PC-9 (cell line): ENCODE measurements at places on chromosomes 11 and 22. TPM values are rescaled to one million over a fixed set of nuclear protein-coding genes. Genes with fewer than 3 reads are reported as not detected.

ANGPTL5 gene
- total RNA-seq: not detected in 2 replicates

ESAM gene
- 13.5 and 15.3 TPM in 2 replicates for total RNA-seq

MAP6 gene
- total RNA-seq: 0.45 TPM in 1 of 2 replicates, not detected in the other

OR5P2 gene
- 1.3 and 2.5 TPM in 2 replicates for total RNA-seq

SLC22A9 gene
- not detected in 2 replicates for total RNA-seq

OR9I1 gene
- not detected in 2 replicates for total RNA-seq

SLC16A8 gene
- not detected in 2 replicates for total RNA-seq

APOBEC3F gene
- total RNA-seq: 28.3 and 29.6 TPM in 2 replicates

DNA sequence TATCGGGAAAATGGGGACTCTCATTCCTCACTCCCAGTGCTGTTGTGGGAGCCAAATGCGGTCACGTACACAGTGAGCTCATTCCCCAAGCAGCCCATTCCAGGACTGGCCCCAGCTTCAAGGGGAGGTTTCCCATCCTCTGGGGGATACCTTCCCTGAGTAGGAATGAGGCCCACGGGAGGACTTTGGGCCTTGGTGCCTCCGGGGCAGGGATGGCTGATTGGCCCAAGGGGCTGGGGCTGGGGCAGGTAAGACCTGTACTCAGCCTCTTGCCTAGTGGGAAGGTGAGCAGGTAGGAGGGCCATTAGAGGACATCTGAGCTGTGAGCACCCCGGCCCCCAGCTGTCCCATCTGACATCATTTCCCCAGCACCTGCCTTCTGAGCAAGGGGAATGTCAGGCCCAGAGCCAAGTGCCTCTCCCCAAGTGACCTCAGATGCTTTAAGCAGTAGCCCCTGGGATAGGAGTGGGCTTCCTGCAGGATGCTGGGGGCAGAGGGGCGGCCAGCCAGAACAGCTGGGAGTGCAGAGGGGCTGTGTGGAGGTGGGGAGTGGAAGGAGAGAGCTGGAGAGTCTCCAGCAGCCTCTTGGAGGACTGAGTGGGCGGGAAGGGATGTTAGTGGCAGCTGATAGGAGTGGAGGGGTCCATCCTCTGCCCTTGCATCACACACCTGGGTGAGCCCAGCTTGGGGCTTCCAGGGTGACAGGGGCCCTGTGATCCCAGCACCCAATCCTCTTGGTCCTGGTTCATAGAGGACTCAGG, 58.4 kb downstream of the CD82 start:
- no peak overlapping the region for H3K27ac ChIP-seq
- no peaks in the 10 kb centered on the region for H3K4me1 ChIP-seq
- no peak overlapping the region for H3K4me3 ChIP-seq
- no peaks in the 10 kb centered on the region for H3K36me3 ChIP-seq
- no peak for DNase-seq

DNA sequence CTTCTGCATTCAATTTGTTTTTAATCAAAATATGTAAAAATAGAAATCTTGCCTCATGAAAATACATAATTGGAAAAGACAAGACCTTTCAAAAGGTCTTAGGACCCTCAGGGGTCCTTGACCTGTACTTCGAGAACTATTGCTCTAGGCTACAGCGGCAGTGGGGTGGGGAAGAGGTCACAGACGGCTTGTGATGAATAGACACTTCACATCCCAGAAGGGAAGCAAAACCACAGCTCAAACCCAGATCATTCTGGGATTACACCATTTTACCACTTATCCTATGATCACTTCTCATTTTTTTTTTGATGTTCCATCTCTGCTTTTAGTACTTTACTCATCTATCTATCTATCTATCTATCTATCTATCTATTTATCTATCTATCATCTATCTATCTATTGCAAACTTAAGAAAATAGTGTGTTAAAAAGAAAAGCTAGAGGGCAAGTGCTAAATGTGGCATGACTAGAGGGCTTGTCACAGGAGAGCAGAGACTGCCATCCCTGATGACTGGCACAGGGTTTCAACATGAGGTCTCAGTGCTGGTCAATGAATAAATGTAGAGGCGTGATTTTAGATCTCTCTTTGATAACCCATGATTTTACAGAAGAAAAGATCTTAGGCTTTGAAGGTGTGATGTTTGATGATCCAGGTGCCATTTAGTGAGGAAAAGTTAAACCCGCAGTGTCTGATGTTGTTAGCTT, 37.1 kb downstream of the RNF141 start:
- no peaks in the 10 kb centered on the region for H3K36me3 ChIP-seq
- DNase-seq: no peak
- no peak overlapping the region for H3K4me3 ChIP-seq
- no peak overlapping the region for H3K27ac ChIP-seq

DNA sequence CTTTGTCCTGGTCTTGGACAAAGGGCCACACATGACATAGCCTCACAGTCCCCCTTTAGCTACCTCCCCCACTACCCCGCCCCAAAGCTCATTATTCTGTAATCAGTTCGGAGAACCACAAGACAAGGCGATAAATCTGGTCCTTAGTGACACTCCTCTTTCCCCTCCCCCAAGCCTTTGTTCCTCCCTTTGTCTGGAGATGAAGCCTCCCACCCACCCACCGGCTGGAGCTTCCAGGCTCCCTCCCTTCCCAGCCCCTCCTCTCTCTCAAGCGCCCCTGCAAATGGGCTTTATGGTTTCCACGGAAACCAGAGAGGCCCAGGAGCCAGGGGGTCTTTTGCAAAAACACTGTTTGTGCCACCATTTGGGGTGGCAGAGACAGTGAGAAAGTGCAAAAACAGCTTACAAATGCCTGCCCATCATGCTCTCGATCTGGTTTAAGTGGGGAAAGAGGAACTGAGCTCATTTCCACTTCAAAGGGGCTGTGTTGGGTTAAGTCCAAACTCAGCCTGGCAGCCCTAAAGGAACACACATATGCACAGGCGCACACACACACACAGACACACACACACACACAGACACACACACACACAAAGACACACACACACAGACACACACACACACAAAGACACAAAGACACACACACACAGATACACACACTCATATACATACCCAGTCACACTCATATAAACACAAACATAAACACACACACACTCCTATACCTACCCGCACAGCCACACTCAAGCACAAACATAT, 23.5 kb downstream of the APLNR start:
- H3K4me3 ChIP-seq: no peak overlapping the region
- H3K36me3 ChIP-seq: no peaks in the 10 kb centered on the region
- H3K4me1 ChIP-seq: no peaks in the 10 kb centered on the region
- H3K27me3 ChIP-seq: no peaks in the 10 kb centered on the region
- no peak overlapping the region for H3K27ac ChIP-seq

GRCh38 chr22:38872172-38872830, at the start of gene CBX6:
CBX6 (minus strand) TSS chr22:38872216; CDS start chr22:38872190, 26 bp downstream.
- H3K27me3 ChIP-seq: no peaks in the 10 kb centered on the region
- DNase-seq: peak; percentile 97
- peak within 1 kb of the TSS; percentile 62 for H3K27ac ChIP-seq
- H3K4me3 ChIP-seq: peak within 1 kb of the TSS; percentile 83
- peaks cover 8% of the 10 kb centered on the region; the same call in 1 of the 2 replicates for H3K36me3 ChIP-seq

GRCh38 chr11:94140154-94140655, 11.6 kb downstream of the PANX1 start:
- no peak for DNase-seq
- H3K4me3 ChIP-seq: no peak overlapping the region
- no peaks in the 10 kb centered on the region for H3K27me3 ChIP-seq
- H3K27ac ChIP-seq: no peak overlapping the region

GRCh38 chr22:36225333-36225922, 13.9 kb downstream of the APOL2 start:
- no peak overlapping the region for H3K27ac ChIP-seq
- no peaks in the 10 kb centered on the region for H3K36me3 ChIP-seq
- H3K27me3 ChIP-seq: no peaks in the 10 kb centered on the region
- no peak overlapping the region for H3K4me3 ChIP-seq
- no peaks in the 10 kb centered on the region for H3K4me1 ChIP-seq

DNA sequence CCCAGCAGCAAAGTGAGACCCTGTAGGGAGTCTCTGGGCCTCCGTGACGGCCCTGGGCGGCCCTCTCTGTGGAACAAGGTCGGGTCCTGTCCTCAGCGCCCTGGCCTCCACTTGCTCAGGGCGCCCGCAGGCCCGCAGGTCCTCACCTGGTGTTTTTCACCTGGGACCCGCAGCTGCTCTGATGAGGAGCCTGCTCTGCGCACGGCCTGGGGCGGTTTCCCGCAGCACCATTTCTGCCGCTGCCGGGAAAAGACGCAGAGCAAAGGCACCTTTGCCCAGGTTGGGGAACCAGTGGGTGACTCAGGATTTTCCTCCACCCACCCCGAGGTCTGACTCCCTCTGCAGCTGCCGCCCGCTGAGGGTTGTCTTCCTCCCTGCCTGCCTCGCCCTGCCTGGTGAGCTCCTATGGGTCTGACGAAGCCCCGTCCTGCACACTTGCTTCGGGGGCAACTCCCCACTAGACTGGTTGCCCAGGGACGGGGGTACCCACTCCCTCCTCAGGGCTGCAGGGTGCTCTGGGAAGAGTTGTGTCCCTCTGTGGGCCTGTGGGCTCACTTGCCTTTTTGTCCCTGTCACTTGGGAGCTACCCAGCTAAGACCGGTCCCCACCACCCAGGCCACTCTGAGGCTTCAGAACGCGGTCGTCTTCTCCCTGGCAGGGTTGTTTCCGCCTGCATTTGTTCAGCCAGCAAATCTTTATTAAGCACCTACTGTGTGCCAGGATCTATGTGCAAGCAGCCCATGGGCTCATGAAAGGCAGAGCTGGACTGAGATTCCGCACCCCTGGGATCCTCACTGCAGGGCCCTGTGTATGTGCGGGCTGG, 89.5 kb downstream of the KCNQ1 start:
- no peaks in the 10 kb centered on the region for H3K36me3 ChIP-seq
- H3K27me3 ChIP-seq: peaks cover 8% of the 10 kb centered on the region

DNA sequence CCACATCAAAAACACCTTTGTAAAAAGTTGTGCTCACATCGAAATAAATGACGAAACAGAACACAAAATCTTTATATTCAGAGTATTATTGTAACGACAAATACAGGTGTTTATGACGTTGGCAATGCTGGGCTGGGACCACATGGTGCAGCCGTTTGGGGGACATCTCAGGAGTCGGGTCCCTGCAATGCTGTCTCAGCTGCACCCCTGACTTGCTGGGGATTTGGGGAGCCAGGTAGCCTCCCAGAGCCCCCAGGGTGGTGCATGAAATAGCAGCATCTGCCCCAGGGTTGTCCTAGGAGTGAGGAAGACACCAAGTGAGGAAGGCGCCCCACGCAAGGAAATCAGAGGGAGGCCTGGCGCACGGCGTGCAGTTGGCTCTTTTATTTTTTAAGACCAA, 1526.8 kb downstream of the BRD1 start:
- DNase-seq: no peak
- no peak overlapping the region for H3K4me3 ChIP-seq
- H3K27ac ChIP-seq: no peak overlapping the region
- no peaks in the 10 kb centered on the region for H3K36me3 ChIP-seq

GRCh38 chr22:21856868-21857267, 10.6 kb downstream of the MAPK1 start:
- no peaks in the 10 kb centered on the region for H3K27me3 ChIP-seq
- H3K36me3 ChIP-seq: no peaks in the 10 kb centered on the region
- peaks cover 4% of the 10 kb centered on the region for H3K4me1 ChIP-seq

- no peak overlapping the region for H3K27ac ChIP-seq
- H3K4me3 ChIP-seq: no peak overlapping the region
- H3K4me1 ChIP-seq: no peaks in the 10 kb centered on the region
- DNase-seq: no peak
- peaks cover 46% of the 10 kb centered on the region for H3K27me3 ChIP-seq
Measured at GRCh38 chr11:57235761-57236703, 1.0 kb downstream of the APLNR start.

DNA sequence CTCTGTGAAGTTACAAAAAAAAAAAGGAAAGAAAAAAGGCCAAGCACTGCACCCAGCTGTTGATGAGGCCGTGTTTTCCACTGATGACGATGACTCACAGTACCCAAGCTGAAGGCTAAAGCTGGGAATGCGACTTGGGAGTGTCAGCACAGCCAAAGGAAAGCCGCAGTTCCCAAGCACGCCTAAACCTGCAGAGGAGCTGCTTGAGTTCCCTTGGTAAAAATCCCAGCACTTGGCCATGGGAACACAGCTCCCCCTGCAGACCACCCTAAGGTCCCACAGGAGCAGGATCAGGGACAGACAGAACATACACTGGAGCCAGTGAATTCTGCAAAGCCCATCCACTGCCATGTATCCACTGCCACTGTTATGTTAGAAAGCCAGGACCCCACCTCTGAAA, 39.9 kb downstream of the SERGEF start:
- H3K27ac ChIP-seq: no peak overlapping the region
- peak; percentile 21 for DNase-seq
- no peak overlapping the region for H3K4me3 ChIP-seq
- no peaks in the 10 kb centered on the region for H3K4me1 ChIP-seq

GRCh38 chr11:45918331-45918941, 759 bp upstream of the PEX16 start:
- H3K4me1 ChIP-seq: peaks cover 9% of the 10 kb centered on the region; the same call in 1 of the 2 replicates
- H3K27me3 ChIP-seq: no peaks in the 10 kb centered on the region
- DNase-seq: peak; percentile 79
- 0 out of 2 replicates have a peak, but pooled peaks cover 8% of the 10 kb centered on the region for H3K36me3 ChIP-seq
- H3K4me3 ChIP-seq: peak overlapping the region; percentile 96

DNA sequence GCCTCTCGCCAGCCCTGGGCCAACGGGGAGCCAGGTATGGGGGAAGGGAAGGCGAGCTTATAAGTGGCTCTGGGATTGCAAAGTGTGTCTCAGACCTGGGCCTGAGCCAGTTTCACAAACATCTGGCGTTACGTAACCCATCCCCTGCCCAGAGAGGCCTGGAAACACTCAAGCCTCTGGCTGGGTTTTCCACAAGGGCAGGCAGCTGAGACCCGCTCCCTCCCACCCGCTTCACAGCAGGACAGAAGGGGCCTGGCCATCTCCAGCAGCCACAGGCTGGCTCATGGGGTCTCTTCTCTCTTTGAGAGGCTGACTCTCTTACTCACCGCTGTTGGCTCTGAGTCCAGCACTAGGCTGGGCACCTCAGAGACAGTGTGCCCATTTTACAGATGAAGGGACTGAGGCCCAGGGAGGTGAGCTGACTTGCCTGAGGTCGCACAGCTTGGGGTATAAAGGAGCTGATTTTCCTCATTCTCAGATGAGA, 44.5 kb downstream of the TRIOBP start:
- H3K27ac ChIP-seq: peak overlapping the region; percentile 57
- H3K36me3 ChIP-seq: no peaks in the 10 kb centered on the region
- DNase-seq: no peak
- no peaks in the 10 kb centered on the region for H3K27me3 ChIP-seq
